ENCODE measurements at places on chromosomes 1 and 21.

GRCh38 chr21:26810266-26810665 is 34.9 kb downstream of the ADAMTS1 start:
- DNase-seq: no peak

DNA sequence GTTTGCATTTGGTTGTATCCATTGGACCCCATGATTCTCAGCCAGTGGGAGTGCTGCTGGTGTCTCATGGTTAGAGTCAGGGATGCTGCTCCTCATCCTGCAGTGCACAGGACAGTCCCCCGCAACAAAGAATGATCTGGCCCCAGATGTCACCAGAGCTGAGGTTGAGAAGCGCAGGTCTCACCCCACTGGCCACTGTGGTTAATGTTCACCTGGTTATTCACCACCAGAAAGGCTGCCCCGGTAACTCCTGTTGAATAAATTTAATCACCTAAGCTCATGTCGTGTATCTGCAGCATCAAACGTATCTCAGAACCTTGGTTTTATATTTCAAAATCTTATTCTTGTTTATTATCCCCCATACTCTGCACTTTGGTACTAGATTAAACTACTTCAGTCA is 75.8 kb downstream of the ATP5PO start:
- no peak for DNase-seq

DNA sequence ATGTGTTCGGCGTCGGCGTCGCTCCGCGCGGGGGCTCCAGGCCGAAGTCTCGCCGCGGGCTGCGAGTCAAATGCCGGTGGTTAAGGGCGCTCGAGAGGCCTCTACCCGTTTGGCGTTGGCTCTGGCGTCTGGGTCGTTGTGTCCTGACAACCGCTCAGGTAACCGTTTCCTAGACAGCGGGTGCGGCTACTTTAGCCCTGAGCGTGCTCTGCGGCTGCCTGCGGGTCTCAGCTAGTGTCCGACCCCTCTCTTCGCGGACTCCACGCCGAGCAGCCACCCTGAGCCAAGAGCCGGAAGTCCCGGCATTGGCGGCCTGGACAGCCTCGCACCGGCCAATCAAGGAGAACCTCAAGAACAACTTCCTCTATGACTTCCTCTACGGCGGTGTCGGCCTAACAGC is 173.4 kb downstream of the SETD4 start:
- no peak for DNase-seq

DNA sequence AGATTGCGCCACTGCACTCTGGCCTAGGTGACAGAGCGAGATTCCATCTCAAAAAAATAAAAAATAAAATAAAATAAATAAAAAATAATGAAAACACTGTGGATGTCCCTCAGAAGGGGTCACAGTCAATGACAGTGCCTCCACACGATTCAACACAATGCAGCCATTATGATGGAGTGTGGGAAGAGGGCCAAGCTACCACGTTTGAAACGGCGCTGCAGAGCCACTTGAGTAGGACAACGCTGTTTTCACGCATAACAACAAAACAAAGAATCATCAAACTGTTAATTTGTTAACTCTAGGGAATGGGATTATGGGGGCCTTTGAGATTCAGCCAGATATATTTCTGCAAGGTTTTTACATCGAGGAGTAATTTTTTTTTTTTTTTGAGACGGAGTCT is 36.5 kb downstream of the NKAIN1 start:
- no peak for DNase-seq

DNA sequence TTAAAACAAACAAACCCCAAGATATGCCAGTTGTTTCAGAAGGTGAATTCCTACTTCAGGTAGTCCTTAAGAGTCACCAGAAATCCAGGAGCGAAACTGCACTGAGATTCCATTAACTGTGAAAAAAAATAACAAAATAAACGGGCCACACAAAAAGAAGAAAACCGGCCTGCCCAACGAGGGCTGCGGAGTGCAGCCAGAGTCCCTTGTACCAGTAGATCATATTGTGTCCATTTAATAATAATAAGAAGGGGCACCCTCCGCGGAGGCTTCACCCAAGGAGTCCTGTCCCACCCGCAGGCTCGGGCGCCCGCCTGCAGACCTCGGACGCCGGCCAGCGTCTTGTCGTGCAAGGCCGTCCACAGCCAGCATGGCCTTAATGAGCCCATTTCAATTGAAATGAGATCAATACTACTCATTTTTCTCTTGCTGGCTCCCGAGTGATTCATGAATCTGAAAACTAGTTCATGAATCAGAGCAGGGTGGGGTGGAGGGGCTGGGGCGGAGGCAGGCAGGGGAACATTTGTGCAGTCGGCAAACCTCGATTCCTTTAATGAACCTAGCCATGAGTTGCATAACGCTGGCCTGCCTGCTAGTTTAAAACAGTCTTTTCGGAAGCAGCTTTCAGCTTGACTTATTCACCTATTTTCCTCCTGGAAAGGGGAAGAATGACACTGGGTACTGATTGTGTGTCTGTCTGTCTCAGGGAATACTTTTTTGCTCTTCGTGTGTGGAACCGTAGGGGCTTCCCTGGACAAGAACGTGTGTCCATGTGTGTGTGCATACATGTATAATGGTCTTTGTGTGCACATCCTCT is 113.1 kb upstream of the IRF2BP2 start:
- no peak for DNase-seq

DNA sequence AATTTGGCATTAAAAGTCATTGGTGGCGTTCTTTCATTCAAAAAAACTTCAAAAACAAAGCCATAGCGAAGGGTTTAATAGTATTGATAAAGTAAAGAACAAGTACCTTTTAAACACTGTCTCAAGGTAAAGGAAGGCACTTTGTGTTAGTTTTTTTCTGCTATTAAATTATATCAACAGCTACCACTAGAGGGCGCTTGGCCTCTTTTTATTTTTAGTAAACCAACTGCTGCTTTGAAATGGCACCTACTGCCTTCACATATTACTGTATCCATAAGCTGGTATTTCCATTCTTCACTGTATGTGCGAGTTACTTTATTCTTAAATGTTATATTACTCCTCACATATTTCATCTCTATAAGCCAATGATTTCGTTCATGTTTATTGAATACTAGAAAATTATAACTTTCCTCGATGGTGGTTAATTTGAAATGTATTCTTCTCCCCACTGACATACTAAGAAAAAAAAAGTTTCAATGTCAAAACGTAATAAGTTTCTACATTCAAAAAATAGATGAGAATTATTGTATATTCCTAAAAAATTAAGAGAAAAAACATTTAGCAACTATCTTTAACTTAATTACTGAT is 125.7 kb upstream of the CXADR start:
- peak; percentile 65 for DNase-seq

GRCh38 chr21:37642493-37642892 is 273.8 kb downstream of the KCNJ6 start:
- DNase-seq: peak; percentile 37

DNA sequence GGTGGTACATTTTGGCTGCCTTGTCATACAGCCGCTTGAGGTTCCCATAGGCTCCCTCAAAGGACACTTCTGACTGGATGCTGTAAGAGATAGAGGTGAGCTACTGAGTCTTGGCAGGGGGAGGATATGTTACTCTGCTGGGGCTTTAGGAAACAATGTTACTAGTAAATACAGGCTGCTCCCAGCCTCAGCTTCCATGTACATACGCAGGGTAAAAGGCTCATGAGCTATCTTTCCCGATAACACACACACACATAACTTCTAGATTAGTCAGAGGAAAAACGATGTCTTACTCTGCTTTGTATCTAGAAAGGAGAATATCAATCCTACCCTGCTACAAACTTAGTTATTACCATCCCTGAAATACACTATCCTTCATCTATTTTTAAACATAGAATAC is 14.3 kb downstream of the SMG5 start:
- no peak for DNase-seq
